ENCODE measurements at places on chromosomes 2 and 18. TPM values are rescaled to one million over a fixed set of nuclear protein-coding genes. Genes with fewer than 3 reads are reported as not detected.

GRCh38 chr18:59664329-59664728, 32.9 kb downstream of the CCBE1 start:
- no peak for DNase-seq

DNA sequence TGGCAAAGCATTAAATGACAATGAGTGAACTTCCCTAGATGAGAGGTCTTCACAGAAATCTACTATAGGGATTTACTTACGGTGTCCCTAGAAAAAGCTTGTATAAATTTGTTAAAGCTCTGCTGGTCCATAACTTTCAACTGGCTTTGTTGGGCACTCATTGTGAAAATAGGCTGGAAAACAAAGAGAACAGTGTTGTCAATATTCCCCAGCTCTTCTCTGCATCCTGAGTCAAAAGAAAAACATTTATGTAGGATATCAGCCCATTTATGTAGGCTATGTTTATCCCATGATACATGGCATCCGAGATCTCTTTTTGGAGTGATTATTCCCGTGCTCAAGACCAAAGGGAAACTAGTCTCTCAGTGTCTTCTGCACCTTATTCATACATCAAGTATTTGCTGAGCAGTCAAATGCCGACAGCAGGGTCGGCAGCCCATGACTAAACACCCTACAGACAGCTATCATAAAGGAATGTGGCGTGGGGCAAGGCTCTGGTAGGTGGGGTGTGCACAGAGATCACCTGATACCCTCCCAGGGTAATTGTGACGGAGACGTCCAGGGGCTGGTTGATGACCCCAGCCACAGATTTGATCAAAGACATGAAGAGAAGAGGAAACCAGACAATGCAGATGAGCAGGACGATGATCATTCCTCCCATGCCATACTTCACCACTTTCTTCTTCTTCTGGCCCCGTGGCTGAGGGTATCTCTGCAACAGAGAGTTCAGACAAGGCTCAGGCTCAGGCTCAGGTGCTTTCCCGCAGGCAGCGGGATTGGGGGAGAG, 155.9 kb downstream of the NAPG start:
- DNase-seq, result no peak

- no peak for DNase-seq
These were observed 139.3 kb upstream of the CTNNA2 start for GRCh38 chr2:79373358-79374130.

DNA sequence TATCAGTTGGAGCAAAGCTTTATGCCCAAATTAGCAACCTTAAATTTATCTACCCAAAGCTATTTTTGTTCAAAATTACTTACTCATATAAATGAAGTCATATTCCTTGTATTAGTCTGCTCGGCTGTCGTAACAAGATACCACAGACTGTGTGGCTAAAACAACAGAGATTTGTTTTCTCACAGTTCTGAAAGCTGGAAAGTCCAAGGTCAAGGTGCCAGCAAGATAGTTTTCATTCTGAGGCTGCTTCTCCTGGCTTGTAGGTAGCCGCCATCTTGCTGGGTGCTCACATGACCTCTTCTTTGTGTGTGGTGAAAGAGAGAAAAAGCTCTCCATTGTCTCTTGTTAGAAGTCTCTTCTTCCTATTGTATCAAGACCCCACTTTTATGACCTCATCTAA, 15.7 kb upstream of the DPP10 start:
- DNase-seq, result no peak

Gene FEV
- total RNA-seq, result not detected

Gene MC2R
- total RNA-seq, result not detected

All from G401 (cell line).